Activated naive CD8-positive, alpha-beta T cell treated with anti-CD3 and anti-CD28 coated beads, Interleukin-2, amount 50 U/mL, for 24 hours (primary cell): ENCODE measurements at places on chromosomes 12 and 14.

GRCh38 chr12:53388932-53389331 lies 9.0 kb downstream of the SP1 start:
- H3K27me3 ChIP-seq: no peaks in the 10 kb centered on the region
- H3K36me3 ChIP-seq: peaks cover 28% of the 10 kb centered on the region
- no peak overlapping the region for H3K4me3 ChIP-seq
- peak overlapping the region; percentile 6 for H3K27ac ChIP-seq
- peaks cover 66% of the 10 kb centered on the region for H3K4me1 ChIP-seq

DNA sequence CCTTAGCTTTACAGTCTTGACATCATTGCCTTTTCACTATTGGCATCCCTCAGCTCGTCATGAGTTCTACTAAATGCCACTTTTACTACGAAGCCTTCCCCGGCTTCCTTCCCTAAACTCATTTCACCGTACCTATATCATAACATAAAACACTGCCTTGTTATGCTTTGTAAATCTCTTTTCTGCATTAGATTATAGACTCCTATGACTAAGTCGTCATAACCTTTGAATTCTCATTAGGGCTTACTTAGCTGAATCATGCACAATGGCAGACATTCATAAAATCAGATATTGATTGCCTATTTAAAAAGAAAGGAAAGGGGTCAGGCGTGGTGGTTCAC lies 21.0 kb downstream of the BTG1 start:
- peak overlapping the region; percentile 33 for H3K4me3 ChIP-seq
- peak overlapping the region; percentile 63 for H3K27ac ChIP-seq
- H3K36me3 ChIP-seq: peaks cover 37% of the 10 kb centered on the region
- H3K27me3 ChIP-seq: no peaks in the 10 kb centered on the region
- no peak for DNase-seq

- peak overlapping the region; percentile 39 for H3K27ac ChIP-seq
- no peaks in the 10 kb centered on the region for H3K36me3 ChIP-seq
- H3K27me3 ChIP-seq: no peaks in the 10 kb centered on the region
- peaks cover 72% of the 10 kb centered on the region for H3K4me1 ChIP-seq
These were observed 220.2 kb downstream of the SLC41A2 start for GRCh38 chr12:104737791-104738301.

DNA sequence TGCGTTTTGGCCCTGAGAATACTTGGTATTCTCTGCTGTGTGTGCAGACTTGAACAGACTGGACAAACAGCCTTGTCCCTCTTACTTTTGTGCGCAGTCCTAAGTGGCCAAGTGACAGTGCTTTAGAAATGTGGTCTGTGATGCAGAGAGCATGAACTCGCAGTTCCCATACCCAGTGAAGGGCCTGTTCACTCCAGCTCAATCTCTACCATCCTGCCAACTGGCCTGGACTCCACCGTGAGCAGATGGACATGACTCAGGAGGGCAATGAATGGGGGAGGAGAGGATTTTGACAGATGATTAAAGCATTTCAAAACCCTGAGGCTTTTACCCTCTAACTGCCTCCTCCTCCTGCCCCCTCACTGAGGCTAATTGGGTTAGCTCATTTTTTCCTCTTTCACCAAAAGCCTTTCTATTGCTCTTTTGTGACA lies 62.5 kb upstream of the PYGL start:
- H3K27ac ChIP-seq: no peak overlapping the region
- H3K27me3 ChIP-seq: no peaks in the 10 kb centered on the region
- H3K4me3 ChIP-seq: no peak overlapping the region

DNA sequence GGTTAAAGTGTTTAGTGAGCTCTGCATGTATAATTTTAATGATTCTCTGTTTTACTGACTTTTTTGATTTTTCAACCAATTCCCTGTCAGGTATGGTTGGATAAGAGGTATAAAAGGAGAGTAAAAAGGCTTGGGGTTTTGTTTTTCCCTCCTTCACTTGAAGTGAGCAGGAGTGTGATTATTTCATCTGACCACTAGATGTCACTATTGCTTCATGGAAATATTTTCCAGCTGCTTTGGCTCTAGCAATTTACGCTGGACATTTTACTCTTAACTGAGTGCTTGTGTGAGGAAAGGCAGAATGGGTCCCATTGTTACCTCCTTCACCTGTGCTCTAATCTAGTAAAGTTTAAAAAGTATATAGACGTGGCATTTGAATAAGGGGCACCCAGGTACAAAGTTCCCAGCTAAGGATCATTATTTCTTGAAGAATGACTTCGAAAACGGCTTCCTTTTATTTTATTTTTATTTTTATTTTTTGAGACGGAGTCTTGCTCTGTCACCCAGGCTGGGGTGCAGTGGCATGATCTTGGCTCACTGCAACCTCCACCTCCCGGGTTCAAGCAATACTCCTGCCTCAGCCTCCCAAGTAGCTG lies 66.5 kb downstream of the TBC1D30 start:
- no peak for DNase-seq
- H3K4me1 ChIP-seq: peaks cover 10% of the 10 kb centered on the region
- no peak overlapping the region for H3K27ac ChIP-seq

GRCh38 chr12:15819644-15820437 lies 30.7 kb upstream of the EPS8 start:
- H3K27me3 ChIP-seq: peaks cover 3% of the 10 kb centered on the region
- no peak for DNase-seq
- no peak overlapping the region for H3K27ac ChIP-seq
- no peaks in the 10 kb centered on the region for H3K4me1 ChIP-seq

DNA sequence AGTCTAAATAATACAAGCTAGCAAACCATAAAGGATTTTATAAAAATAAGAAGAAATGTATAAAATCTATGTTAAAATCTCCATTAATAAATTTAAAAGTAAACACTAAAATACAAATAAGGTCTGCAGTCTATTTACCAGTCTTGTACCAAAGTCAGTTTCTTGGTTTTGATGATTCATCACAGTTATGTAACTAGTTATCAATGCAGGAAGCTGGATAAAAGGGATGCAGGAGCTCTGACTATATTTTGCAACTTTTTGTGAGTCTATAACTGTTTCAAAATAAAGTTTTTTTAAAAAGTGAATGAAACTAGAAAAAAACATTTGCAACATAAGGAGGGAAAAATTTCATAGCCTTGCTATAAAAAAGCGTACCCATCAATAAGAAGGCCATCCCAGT lies 151.5 kb downstream of the DERA start:
- DNase-seq: no peak
- no peaks in the 10 kb centered on the region for H3K36me3 ChIP-seq
- no peak overlapping the region for H3K4me3 ChIP-seq
- no peak overlapping the region for H3K27ac ChIP-seq
- no peaks in the 10 kb centered on the region for H3K27me3 ChIP-seq

GRCh38 chr12:132077322-132078100 lies 66.6 kb downstream of the DDX51 start:
- H3K36me3 ChIP-seq: peaks cover 18% of the 10 kb centered on the region
- no peak overlapping the region for H3K27ac ChIP-seq
- H3K27me3 ChIP-seq: no peaks in the 10 kb centered on the region
- H3K4me3 ChIP-seq: no peak overlapping the region

DNA sequence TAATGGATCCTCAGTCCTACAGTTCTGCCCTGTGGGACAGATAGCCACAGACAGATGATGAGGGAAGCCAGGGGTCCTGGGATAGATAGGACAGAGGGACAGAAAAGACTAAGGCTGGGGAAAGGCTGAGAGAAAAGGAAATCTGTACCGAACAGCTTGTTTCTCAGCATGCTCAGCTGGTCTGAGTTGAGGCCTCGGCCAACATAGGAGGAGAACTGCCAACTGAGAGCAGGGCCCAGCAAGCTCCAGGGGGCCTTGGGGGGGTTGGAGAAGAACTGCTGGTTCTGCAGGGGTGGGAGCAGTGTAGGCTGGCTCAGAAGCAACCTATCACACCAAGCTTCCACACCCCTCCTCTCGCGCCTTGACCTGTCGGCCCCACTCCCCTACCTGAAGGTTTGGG lies 10.1 kb downstream of the IL23A start:
- H3K4me1 ChIP-seq: no peaks in the 10 kb centered on the region
- H3K4me3 ChIP-seq: no peak overlapping the region
- peaks cover 17% of the 10 kb centered on the region for H3K36me3 ChIP-seq
- no peak overlapping the region for H3K27ac ChIP-seq
- DNase-seq: no peak

GRCh38 chr12:103986829-103987228 lies 21.2 kb downstream of the TDG start:
- no peak overlapping the region for H3K27ac ChIP-seq
- H3K4me1 ChIP-seq: no peaks in the 10 kb centered on the region
- no peak overlapping the region for H3K4me3 ChIP-seq
- H3K27me3 ChIP-seq: no peaks in the 10 kb centered on the region
- DNase-seq: no peak
- peaks cover 35% of the 10 kb centered on the region for H3K36me3 ChIP-seq

DNA sequence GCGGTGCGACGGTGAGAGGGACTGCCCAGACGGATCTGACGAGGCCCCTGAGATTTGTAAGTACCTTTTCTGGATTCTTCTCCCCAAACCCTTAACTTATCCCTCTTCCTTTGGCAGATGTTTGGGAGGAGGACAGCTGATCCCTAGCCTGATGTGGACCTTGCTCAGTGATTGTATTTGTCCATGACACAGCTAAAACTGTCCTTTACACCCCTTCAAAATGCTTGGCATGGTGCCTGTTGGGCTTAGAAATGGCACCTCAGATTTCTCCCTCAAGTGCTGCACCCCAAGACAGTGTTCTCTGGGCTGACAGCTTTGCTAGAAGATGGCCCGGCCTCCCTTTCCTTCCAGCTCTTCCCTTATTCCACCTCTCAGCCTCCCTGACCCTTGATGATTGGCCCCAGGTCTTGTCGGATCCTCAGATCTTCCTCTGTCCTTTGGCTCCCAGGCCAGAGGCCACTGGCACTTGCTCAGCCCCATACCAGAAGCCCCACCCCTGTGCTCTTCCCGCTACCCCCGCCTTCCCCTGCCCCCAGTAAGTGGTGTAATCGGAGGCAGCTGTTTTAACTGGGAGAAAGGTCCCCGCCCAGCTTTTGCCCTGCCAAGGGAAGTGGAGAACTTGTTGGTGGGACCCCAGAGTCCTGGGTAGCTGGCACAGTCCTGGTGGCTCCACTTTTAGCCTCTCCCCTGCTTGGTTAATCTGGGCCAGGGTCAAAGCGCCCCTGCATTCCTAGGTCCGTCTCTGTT lies 8.7 kb downstream of the LRP1-AS start:
- no peak for DNase-seq
- H3K4me3 ChIP-seq: no peak overlapping the region
- H3K27ac ChIP-seq: no peak overlapping the region
- H3K4me1 ChIP-seq: peaks cover 6% of the 10 kb centered on the region
- H3K27me3 ChIP-seq: peaks cover 2% of the 10 kb centered on the region
- H3K36me3 ChIP-seq: no peaks in the 10 kb centered on the region

GRCh38 chr14:73428353-73428824 lies 30.0 kb downstream of the NUMB start:
- no peak for DNase-seq
- H3K36me3 ChIP-seq: no peaks in the 10 kb centered on the region
- no peaks in the 10 kb centered on the region for H3K27me3 ChIP-seq

DNA sequence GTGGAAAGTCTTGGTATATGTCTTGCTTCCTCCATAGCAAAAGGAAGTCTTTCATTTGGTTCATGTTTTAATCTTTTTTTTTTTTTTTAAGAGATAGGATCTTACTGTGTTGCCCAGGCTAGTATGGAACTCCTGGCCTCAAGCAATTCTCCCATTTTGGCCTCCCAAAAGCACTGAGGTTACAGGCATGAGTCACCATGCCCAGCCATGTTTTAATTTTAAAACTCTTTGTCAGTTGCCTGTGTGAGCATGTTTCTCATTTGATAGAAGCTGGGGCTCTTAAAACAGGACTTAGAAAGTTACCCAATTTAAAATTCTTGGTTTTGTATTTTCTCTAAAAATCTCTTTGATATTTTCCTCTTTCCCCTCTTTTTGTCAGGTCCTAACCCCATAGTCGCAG lies 45.0 kb upstream of the REP15 start:
- H3K36me3 ChIP-seq: peaks cover 3% of the 10 kb centered on the region
- no peak for DNase-seq
- H3K4me1 ChIP-seq: no peaks in the 10 kb centered on the region
- no peak overlapping the region for H3K27ac ChIP-seq
- no peak overlapping the region for H3K4me3 ChIP-seq

DNA sequence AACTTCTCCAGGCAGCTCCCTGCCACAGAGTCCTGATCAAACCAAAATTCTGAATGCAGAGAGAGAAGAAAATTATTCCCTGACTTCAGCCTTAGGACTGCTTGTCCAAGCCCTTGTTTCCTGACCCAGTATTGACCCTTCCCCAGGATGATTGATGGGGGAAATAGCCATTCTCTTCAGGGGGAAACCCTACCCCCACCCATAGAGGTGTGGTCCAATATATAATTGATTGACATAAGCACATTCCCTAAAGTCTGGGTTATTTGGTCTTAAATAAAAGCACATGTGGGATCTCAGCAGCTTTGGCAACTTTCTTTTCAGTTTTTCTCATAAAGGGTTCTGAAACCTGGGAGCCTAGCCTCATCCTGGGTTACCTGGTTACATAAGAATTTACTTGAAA lies 201.2 kb upstream of the DDHD1 start:
- no peak overlapping the region for H3K27ac ChIP-seq
- H3K4me3 ChIP-seq: no peak overlapping the region
- no peaks in the 10 kb centered on the region for H3K36me3 ChIP-seq
- peaks cover 3% of the 10 kb centered on the region for H3K4me1 ChIP-seq
- DNase-seq: no peak

DNA sequence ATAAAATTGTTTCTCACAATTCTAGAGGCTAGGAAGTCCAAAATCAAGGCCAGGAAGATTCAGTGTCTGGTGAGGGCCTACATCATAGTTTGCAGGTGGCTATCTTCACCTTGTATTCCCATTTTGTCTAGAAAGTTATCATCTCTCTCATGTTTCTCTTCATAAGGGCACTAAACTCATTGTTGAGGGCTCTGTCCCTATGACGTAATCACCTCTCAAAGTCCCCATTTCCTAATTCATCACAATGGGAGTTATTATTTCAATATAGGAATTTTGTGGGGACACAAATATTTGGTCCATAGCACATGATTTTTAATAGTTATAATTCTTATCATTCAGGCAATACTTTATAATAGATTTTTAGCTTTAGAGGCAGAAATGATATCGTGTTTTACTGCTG lies 1509.2 kb upstream of the SEL1L start:
- DNase-seq: no peak
- no peak overlapping the region for H3K4me3 ChIP-seq
- H3K4me1 ChIP-seq: no peaks in the 10 kb centered on the region
- no peak overlapping the region for H3K27ac ChIP-seq
- H3K36me3 ChIP-seq: no peaks in the 10 kb centered on the region
- no peaks in the 10 kb centered on the region for H3K27me3 ChIP-seq

DNA sequence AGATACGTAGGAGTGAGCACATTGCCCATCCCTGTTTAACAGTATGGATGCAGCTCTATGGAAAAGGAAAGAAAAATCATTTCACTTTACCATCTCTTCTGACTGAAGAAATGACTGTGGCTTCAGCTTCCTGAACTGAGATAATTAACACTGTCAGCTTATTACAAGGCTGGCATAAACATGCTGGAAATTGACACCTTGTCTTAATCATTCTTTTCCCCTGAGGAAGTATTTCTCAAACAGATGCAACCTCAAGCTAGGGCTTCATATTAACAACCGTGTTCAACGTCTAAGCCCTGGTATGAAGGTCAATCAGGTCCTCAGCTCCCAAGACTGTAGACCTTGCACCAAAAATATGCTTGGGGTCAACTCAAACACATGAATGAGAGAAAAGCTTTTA lies 25.0 kb downstream of the RERG start:
- no peaks in the 10 kb centered on the region for H3K4me1 ChIP-seq
- peaks cover 8% of the 10 kb centered on the region for H3K27me3 ChIP-seq
- DNase-seq: no peak
- H3K27ac ChIP-seq: no peak overlapping the region
- H3K36me3 ChIP-seq: no peaks in the 10 kb centered on the region
